ENCODE measurements at places on chromosomes 11 and 22. TPM values are rescaled to one million over a fixed set of nuclear protein-coding genes. Genes with fewer than 3 reads are reported as not detected.
A peak's percentile ranks its signal among the peaks of the same experiment; 100 is the strongest.

The SCYL1 gene
- total RNA-seq: 95.3 TPM

The TNNT3 gene
- total RNA-seq: 60.6 TPM

The RBMXL2 gene
- 0.14 TPM for total RNA-seq

The OR8D4 gene
- total RNA-seq: not detected

The DNAL4 gene
- 23.4 TPM for total RNA-seq

The MS4A14 gene
- total RNA-seq: 0.26 TPM

The CNTF gene
- 1.1 TPM for total RNA-seq

The SLC22A8 gene
- not detected for total RNA-seq

The OSBP2 gene
- not detected for total RNA-seq

The BLID gene
- total RNA-seq: 14.0 TPM

DNA sequence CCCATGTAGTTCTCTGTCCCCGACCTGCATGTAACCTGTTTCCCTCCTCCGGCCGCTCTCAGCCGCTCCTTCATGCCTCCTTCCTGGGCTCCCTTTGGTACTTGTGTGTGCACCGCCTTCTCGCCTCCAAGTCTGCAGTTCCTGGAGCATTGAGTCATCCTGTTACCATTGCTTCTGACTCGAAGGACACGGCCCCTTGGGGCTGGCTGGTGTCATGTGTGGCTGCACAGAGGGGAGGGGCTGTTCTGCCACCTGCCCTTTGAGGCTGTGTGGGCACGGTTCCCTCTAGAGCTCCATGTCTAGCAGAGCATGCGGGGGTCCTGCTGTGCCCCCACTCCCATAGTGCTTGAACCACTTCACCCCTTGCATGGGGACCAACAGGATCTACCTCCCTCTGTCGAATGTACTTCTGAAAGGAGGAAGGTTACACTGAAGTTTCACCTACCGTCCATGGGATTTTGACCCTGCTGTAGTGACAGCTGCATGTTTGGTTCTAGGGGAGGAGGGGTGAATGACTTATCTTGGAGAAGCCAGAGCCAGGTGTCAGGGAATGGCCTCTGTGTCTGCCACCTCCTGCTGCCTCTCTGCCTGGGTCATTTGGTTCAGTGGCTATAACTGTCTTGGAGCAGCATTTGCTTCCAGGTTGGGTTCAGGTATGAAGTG lies 39.6 kb downstream of the BCR start:
- H3K27me3 ChIP-seq: no peaks in the 10 kb centered on the region
- H3K27ac ChIP-seq: no peak overlapping the region
- no peak for DNase-seq
- no peak overlapping the region for H3K4me3 ChIP-seq

DNA sequence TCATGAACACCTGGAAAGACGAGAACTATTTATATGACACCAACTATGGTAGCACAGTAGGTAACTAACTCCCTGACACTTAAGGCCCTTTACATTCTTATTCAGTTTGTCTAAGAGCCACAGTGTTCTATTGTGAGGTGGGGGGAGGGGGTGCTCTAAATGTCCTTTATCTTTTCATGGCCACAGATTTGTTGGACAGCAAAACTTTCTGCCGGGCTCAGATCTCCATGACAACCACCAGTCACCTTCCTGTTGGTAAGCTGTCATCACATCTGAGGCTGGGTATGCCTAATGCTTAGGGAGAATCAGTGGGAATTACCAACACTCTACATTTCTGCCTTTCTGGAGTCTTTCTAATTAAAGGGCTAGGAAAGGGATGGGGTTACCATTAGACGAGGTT lies 30.7 kb downstream of the EHF start:
- H3K36me3 ChIP-seq: no peaks in the 10 kb centered on the region
- H3K27me3 ChIP-seq: no peaks in the 10 kb centered on the region
- H3K4me1 ChIP-seq: no peaks in the 10 kb centered on the region
- H3K27ac ChIP-seq: no peak overlapping the region

GRCh38 chr11:22800482-22800881 lies 29.1 kb downstream of the SVIP start:
- no peak overlapping the region for H3K27ac ChIP-seq
- no peaks in the 10 kb centered on the region for H3K27me3 ChIP-seq
- H3K4me3 ChIP-seq: no peak overlapping the region
- DNase-seq: no peak

GRCh38 chr11:11478687-11479086 lies 125.6 kb upstream of the CSNK2A3 start:
- DNase-seq: no peak
- H3K27me3 ChIP-seq: no peaks in the 10 kb centered on the region
- H3K4me1 ChIP-seq: no peaks in the 10 kb centered on the region
- no peak overlapping the region for H3K27ac ChIP-seq
- no peaks in the 10 kb centered on the region for H3K36me3 ChIP-seq
- H3K4me3 ChIP-seq: no peak overlapping the region

- no peaks in the 10 kb centered on the region for H3K4me1 ChIP-seq
- H3K27me3 ChIP-seq: no peaks in the 10 kb centered on the region
- no peak for DNase-seq
- H3K36me3 ChIP-seq: no peaks in the 10 kb centered on the region
Observed at GRCh38 chr22:20604776-20605221, 97.4 kb downstream of the MED15 start.

DNA sequence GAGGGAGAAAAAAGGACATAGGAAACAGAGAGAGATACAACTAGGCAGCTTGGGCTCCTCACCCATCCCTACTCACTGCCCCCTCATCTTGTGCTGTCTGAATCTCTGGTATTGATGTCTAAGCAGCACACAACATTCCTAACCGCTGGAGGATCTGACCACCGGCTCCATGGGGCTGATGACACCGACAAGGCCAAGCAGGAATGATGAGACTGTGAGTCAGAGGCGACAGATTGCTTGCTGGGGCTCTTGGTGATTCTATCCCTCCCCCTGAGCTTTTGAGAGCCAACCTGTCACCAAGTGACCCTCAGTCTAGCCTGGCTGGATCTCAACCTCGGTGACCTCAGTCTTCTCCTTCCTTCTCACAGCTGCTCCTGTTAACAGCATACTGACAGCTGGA lies 13.8 kb downstream of the PAMR1 start:
- no peaks in the 10 kb centered on the region for H3K36me3 ChIP-seq
- no peak for DNase-seq
- no peaks in the 10 kb centered on the region for H3K27me3 ChIP-seq

GRCh38 chr11:67372993-67373647 lies at the start of gene CLCF1:
CLCF1 (minus strand) TSS chr11:67373598; CDS start chr11:67373539, 59 bp downstream.
- peak within 1 kb of the TSS; percentile 99 for H3K27ac ChIP-seq
- H3K4me3 ChIP-seq: peak within 1 kb of the TSS; percentile 52
- no peaks in the 10 kb centered on the region for H3K36me3 ChIP-seq
- DNase-seq: peak; percentile 79

GRCh38 chr22:48309115-48309705 lies 1518.5 kb downstream of the BRD1 start:
- H3K27ac ChIP-seq: no peak overlapping the region
- DNase-seq: no peak
- H3K4me3 ChIP-seq: no peak overlapping the region

DNA sequence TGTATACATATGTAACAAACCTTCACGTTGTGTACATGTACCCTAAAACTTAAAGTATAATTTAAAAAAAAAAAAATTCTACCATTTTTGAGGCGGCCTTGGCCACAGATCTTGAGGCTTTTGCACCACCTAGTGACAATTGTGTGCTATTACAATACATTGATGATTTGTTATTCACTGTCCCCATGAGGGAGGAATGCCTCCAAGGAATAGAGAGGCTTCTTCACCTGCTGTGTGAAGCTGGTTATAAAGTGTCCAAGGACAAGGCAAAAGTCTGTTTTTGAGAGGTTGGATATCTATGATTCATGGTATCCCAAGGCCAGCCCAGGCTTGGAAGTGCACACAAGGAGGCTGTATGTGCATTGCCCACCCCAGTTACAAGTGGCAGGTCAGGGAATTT lies 30.7 kb downstream of the SLC22A25 start:
- no peaks in the 10 kb centered on the region for H3K4me1 ChIP-seq
- H3K4me3 ChIP-seq: no peak overlapping the region
- no peak overlapping the region for H3K27ac ChIP-seq
- H3K36me3 ChIP-seq: no peaks in the 10 kb centered on the region

DNA sequence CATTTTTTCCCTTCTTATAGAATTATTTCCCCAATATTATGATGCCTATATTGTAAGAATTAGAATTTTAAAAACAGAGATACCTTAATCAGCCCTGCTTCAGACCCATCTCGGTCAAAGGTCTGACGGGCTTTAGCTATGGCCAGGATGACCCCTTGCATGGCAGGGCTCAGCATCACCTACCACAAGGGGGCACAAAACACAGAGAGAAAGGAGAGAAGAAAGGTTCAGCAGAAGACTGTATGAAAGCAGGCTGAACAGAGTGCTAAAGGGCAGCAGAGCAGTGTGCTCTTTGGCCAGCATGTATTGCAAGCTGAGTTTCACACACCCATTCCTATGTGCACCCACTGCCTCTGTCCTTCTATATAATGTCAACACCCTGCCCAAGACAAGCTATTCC lies 26.8 kb downstream of the CLDN25 start:
- H3K4me3 ChIP-seq: no peak overlapping the region
- H3K4me1 ChIP-seq: no peaks in the 10 kb centered on the region
- H3K36me3 ChIP-seq: no peaks in the 10 kb centered on the region
- no peaks in the 10 kb centered on the region for H3K27me3 ChIP-seq
- H3K27ac ChIP-seq: no peak overlapping the region

GRCh38 chr11:36333897-36334296 lies 37.8 kb downstream of the PRR5L start:
- H3K4me3 ChIP-seq: no peak overlapping the region
- no peaks in the 10 kb centered on the region for H3K4me1 ChIP-seq
- DNase-seq: no peak
- H3K27ac ChIP-seq: no peak overlapping the region
- H3K27me3 ChIP-seq: no peaks in the 10 kb centered on the region

DNA sequence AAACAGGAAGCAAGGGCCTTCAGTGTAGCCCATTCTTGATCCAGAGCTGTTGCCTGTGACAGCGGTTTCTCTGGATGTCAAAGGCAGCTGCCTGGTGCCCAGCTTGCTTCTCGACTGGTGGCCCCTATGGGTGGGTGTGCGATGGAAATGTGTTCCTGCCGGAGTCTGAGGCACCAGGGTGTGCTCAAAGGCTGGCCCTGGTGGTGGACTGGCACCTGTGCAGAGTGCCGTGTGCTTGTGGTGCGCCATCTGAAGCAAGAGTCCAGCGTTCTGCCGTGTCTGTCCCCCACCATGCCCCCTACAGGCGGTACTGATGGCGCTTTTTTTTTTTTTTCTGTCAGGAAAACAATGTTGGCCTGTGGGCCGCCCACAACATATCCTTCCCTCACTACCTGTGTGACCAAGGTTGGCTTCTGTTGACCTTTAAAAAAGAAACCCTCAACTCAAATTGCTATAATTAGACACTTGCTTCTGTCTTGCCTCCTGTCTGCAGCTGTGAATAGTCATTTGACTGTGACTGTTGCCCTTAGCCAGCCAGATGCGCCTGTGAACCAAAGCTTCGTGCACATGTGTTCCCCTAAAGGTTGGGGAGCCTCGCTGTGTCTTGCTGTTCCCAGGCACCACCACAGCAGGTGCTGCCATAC lies 4.7 kb upstream of the RANBP1 start:
- H3K4me1 ChIP-seq: peaks cover 4% of the 10 kb centered on the region
- no peaks in the 10 kb centered on the region for H3K27me3 ChIP-seq
- H3K36me3 ChIP-seq: no peaks in the 10 kb centered on the region
- no peak overlapping the region for H3K27ac ChIP-seq

- no peaks in the 10 kb centered on the region for H3K4me1 ChIP-seq
- H3K36me3 ChIP-seq: no peaks in the 10 kb centered on the region
- no peak overlapping the region for H3K4me3 ChIP-seq
- no peaks in the 10 kb centered on the region for H3K27me3 ChIP-seq
- no peak overlapping the region for H3K27ac ChIP-seq
Observed at GRCh38 chr11:134537941-134538340, 125.9 kb upstream of the B3GAT1 start.

DNA sequence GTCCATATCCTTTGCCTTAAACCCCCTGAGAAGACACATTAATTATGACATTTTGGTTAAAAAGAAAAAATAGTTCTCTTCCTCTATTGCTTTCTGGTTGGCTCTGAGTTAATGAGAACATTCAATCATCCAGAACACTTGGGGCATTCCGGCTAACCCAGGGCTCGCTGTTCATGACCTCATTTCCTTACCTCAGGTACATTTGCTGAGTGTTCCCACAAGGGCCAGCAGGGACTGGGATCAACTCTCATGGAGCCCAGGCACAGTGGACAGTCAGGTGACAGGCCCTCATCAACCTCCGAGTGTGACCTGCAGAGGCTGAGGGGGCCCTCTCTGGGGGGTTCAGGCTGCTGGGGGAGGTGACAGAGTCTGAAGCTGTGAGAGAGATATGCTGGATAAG lies 98.9 kb downstream of the MYO18B start:
- no peaks in the 10 kb centered on the region for H3K27me3 ChIP-seq
- no peaks in the 10 kb centered on the region for H3K4me1 ChIP-seq
- no peaks in the 10 kb centered on the region for H3K36me3 ChIP-seq

DNA sequence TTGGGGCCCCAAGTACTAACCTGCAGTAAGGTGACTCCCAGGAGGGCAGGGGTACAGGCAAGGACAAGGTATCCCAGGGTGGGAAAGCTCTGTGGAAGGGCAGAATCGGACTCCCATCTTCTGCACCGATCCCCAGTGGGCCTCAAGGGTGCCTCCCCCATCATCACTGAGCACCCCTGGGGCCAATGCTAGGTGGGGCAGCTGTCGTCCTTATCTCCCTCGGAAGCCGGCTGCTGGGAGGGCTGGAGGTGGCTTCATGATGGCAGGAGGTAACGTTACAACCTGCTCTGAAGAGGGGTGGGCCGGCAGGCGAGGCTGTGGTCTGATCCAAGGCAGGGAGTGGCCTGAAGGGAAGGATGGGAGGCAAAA lies 87.6 kb upstream of the LINC01488 start:
- no peaks in the 10 kb centered on the region for H3K36me3 ChIP-seq
- H3K4me1 ChIP-seq: no peaks in the 10 kb centered on the region
- no peak overlapping the region for H3K27ac ChIP-seq
- H3K4me3 ChIP-seq: no peak overlapping the region

DNA sequence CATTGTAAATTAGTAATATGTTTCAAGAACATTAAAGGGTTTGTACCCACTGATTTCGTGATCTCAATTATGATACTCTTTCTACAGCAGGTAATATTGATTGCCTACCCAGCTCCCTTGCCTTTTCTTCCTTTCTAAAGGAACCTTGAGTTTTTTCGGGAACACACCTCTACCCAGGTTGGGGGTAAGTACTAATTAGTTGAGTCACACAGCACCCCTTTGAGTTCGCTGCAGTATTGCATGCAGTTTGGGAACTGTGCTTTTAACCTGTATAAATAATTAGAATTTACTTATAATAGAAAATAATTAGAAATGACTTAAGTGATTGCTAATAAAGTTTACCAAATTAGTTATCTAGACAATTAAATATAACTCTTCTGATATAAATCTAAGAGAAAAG lies 24.9 kb downstream of the ARHGAP42 start:
- H3K36me3 ChIP-seq: no peaks in the 10 kb centered on the region
- no peak overlapping the region for H3K27ac ChIP-seq
- H3K4me3 ChIP-seq: no peak overlapping the region
- no peak for DNase-seq

- H3K4me3 ChIP-seq: no peak overlapping the region
- H3K4me1 ChIP-seq: peaks cover 11% of the 10 kb centered on the region
- no peaks in the 10 kb centered on the region for H3K36me3 ChIP-seq
Observed at GRCh38 chr11:69921128-69922014, 102.2 kb upstream of the FGF3 start.

GRCh38 chr11:798093-798713 lies at the start of gene SLC25A22:
SLC25A22 (minus strand) TSS chr11:798281; CDS start chr11:795006, 3,275 bp downstream.
- peaks cover 6% of the 10 kb centered on the region for H3K4me1 ChIP-seq
- no peaks in the 10 kb centered on the region for H3K27me3 ChIP-seq
- no peaks in the 10 kb centered on the region for H3K36me3 ChIP-seq
- H3K4me3 ChIP-seq: peak within 1 kb of the TSS; percentile 61
- DNase-seq: peak; percentile 58

Data from uterus (tissue), 4 donors.